A673 (cell line): ENCODE measurements at places on chromosomes 2 and 18. TPM values are rescaled to one million over a fixed set of nuclear protein-coding genes. Genes with fewer than 3 reads are reported as not detected.
A peak's percentile ranks its signal among the peaks of the same experiment; 100 is the strongest.

CFAP65 gene
- 0.13 and 0.83 TPM in 2 replicates for total RNA-seq

UGT1A8 gene
- total RNA-seq = not detected in 2 replicates

CYTIP gene
- not detected in 2 replicates for total RNA-seq

CXXC1 gene
- total RNA-seq = 89.5 and 94.5 TPM in 2 replicates

NOL4 gene
- 34.4 and 36.7 TPM in 2 replicates for total RNA-seq

AAMP gene
- 74.7 and 78.8 TPM in 2 replicates for total RNA-seq

LYPD1 gene
- 9.8 and 13.8 TPM in 2 replicates for total RNA-seq

ABHD3 gene
- 45.4 and 47.5 TPM in 2 replicates for total RNA-seq

CPLX4 gene
- total RNA-seq = not detected in 2 replicates

DNA sequence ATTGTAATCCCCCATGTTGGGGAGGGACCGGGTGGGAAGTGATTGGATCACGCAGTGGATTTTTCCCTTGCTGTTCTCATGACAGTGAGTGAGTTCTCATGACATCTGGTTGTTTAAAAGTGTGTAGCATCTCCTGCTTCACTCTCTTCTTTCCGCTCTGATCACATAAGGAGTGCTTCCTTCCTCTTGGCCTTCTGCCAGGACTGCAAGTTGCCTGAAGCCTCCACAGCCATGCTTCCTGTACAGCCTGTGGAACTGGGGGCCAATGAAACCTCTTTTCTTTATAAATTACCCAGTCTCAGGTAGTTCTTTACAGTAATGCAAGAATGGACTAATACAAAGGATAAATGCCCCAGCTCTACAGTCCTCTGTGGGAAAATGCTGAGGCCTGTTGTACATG, 437.5 kb upstream of the NXPH2 start:
- no peaks in the 10 kb centered on the region for H3K36me3 ChIP-seq
- no peaks in the 10 kb centered on the region for H3K4me1 ChIP-seq
- no peak overlapping the region for H3K4me3 ChIP-seq
- DNase-seq = peak; percentile 66
- H3K27me3 ChIP-seq = no peaks in the 10 kb centered on the region

- H3K4me3 ChIP-seq = no peak overlapping the region
- no peaks in the 10 kb centered on the region for H3K36me3 ChIP-seq
- no peak overlapping the region for H3K27ac ChIP-seq
- no peak for DNase-seq
Observed at GRCh38 chr2:85330839-85331636, 3.2 kb upstream of the TGOLN2 start.

- no peaks in the 10 kb centered on the region for H3K36me3 ChIP-seq
- no peak for DNase-seq
- no peak overlapping the region for H3K27ac ChIP-seq
Observed at GRCh38 chr18:39624961-39625360, 2059.4 kb upstream of the CELF4 start.

- H3K4me1 ChIP-seq = peaks cover 93% of the 10 kb centered on the region
- no peaks in the 10 kb centered on the region for H3K27me3 ChIP-seq
- no peaks in the 10 kb centered on the region for H3K36me3 ChIP-seq
- peak overlapping the region; percentile 38 for H3K4me3 ChIP-seq
- H3K27ac ChIP-seq = peak overlapping the region; percentile 20
Observed at GRCh38 chr2:55009277-55010060, 40.8 kb downstream of the RTN4 start.

- no peak overlapping the region for H3K4me3 ChIP-seq
- H3K4me1 ChIP-seq = no peaks in the 10 kb centered on the region
- peaks cover 27% of the 10 kb centered on the region for H3K27me3 ChIP-seq
- no peaks in the 10 kb centered on the region for H3K36me3 ChIP-seq
- no peak for DNase-seq
Observed at GRCh38 chr2:39954346-39954745, 175.3 kb upstream of the THUMPD2 start.

DNA sequence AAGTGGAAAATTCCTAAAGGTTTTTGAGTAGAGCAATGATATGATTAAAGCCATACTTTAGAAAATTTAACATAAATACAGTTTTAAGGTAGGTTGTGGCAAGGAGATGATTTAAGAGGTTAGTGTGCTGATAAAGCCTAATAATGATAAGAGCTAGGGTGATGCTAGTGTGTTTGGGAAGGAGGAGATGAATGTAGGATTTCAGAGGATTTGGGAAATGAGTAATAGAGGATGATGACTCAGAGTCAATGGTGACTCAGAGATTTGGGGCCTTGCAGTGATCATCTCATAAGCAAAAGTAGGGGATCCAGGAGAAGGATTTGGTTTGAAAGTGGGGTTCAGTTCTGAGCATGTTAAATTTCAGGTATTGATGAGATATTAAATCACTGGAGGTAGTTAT, 23.3 kb downstream of the STAMBP start:
- peaks cover 72% of the 10 kb centered on the region for H3K36me3 ChIP-seq
- no peak overlapping the region for H3K27ac ChIP-seq
- H3K4me1 ChIP-seq = no peaks in the 10 kb centered on the region
- DNase-seq = peak; percentile 39
- H3K27me3 ChIP-seq = no peaks in the 10 kb centered on the region

DNA sequence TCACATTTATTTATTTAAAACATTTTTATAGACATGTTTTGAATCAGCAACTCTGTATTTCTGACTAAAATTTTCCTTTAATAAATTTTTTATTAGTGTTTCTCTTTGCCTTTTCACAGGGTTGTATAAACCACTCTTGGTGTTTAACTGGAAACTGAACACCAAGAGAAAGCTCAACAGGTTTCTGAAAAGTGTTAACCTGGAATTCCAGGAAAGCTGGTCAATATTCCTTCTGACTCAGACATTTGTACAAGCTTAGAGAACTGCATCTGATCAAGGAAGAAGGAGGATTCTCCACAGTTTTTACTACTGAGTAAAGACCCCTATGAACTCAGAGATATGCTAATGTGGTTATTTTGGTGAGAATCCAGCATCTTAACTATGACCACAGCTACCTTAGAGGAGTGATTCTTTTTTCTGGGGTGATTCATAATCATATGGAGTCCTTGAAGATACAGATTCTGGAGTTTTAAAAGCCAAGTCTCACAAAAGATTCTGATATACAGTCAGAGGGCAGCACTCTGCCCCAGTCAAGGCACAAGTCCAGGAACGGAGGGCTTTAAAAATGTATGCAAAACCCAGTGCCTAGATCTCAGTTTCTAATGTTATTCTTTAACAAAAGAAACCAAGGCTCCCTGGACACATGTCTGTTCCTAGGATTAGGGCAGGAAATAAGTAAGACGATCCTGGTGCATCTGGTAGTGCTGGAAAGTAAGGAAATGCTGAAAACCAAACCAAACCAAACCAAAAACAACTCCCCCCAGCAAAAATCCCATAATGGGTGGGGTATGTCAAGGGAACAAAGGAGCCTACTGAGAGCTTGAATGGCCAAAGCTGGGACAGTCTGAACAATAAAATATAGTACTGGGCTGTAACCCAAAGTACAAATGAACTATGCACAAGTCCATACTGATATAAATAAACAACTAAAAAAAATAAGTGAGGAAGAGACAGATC, 85.1 kb upstream of the FZD5 start:
- no peak overlapping the region for H3K4me3 ChIP-seq
- no peak overlapping the region for H3K27ac ChIP-seq
- DNase-seq = no peak
- no peaks in the 10 kb centered on the region for H3K36me3 ChIP-seq

DNA sequence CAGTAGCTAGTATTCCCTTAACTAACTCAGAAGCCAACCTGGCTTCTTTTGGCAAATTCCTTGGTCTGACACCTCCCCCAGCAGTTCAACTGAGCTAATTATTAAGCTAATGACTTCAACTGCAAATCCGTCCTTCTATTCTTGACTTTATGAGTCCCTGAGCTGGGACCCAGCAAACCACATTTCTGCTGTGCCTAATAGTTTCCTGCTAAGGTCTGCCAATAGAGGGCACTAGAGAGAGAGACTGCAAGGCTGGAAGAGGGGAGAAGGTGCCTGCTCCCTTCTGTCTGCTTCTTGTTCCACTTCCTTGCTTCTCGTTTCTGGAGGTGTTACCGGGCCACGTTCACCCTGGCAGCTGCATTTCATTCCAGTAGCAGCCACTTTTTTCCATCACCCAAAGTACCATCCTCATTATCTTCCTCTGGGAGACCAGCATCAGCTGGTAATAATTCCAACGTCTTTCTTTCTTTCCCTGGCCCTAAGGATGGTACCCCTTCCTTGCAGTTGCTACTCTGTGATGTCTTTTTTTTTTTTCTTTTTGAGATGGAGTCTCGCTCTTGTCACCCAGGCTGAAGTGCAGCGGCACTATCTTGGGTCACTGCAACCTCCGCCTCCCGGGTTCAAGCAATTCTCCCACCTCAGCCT, 352.0 kb downstream of the TNS1 start:
- H3K4me1 ChIP-seq = peaks cover 8% of the 10 kb centered on the region
- H3K36me3 ChIP-seq = no peaks in the 10 kb centered on the region
- no peaks in the 10 kb centered on the region for H3K27me3 ChIP-seq

- peaks cover 3% of the 10 kb centered on the region for H3K27me3 ChIP-seq
- no peaks in the 10 kb centered on the region for H3K4me1 ChIP-seq
- no peak overlapping the region for H3K27ac ChIP-seq
- H3K4me3 ChIP-seq = no peak overlapping the region
- no peaks in the 10 kb centered on the region for H3K36me3 ChIP-seq
- no peak for DNase-seq
Observed at GRCh38 chr2:169105476-169105875, 36.1 kb downstream of the DHRS9 start.

GRCh38 chr2:8239531-8240088, 442.2 kb upstream of the ID2 start:
- DNase-seq = no peak
- H3K27me3 ChIP-seq = no peaks in the 10 kb centered on the region
- no peak overlapping the region for H3K27ac ChIP-seq
- no peaks in the 10 kb centered on the region for H3K36me3 ChIP-seq

- H3K4me3 ChIP-seq = no peak overlapping the region
- no peak overlapping the region for H3K27ac ChIP-seq
- H3K4me1 ChIP-seq = peaks cover 5% of the 10 kb centered on the region
- no peaks in the 10 kb centered on the region for H3K36me3 ChIP-seq
- DNase-seq = no peak
Observed at GRCh38 chr18:55457028-55457427, 131.0 kb downstream of the TCF4 start.

- no peaks in the 10 kb centered on the region for H3K36me3 ChIP-seq
- no peaks in the 10 kb centered on the region for H3K27me3 ChIP-seq
- no peak overlapping the region for H3K27ac ChIP-seq
- DNase-seq = no peak
- H3K4me3 ChIP-seq = no peak overlapping the region
- H3K4me1 ChIP-seq = peaks cover 7% of the 10 kb centered on the region
Observed at GRCh38 chr18:2894131-2894840, 47.5 kb downstream of the EMILIN2 start.

GRCh38 chr2:201267278-201268030, 7.1 kb downstream of the CASP8 start:
- no peak overlapping the region for H3K4me3 ChIP-seq
- no peak overlapping the region for H3K27ac ChIP-seq

- peak; percentile 81 for DNase-seq
- peaks cover 33% of the 10 kb centered on the region for H3K4me1 ChIP-seq
- H3K27ac ChIP-seq = peak overlapping the region; percentile 73
- H3K36me3 ChIP-seq = peaks cover 27% of the 10 kb centered on the region
Observed at GRCh38 chr18:3526421-3527354, 76.7 kb downstream of the TGIF1 start.

DNA sequence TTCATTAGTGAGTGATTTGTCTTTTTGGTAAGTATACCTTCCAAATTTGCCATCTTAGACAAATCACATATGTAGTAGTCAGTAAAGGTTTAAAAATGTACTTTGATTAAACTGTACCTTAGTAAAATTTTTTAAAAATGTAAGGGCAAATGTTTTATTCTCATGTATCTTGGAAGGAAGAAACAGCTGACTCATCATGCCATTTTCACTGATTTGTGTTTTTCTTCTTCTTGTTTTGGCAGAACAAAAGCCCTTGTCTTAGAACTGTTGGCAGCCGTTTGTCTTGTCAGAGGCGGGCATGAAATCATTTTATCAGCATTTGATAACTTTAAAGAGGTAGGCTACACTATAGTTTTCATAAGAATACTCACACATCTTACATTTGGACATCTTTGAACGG, 136.5 kb downstream of the PRPF40A start:
- no peak overlapping the region for H3K27ac ChIP-seq
- peaks cover 47% of the 10 kb centered on the region for H3K4me1 ChIP-seq
- no peak overlapping the region for H3K4me3 ChIP-seq
- no peaks in the 10 kb centered on the region for H3K27me3 ChIP-seq
- H3K36me3 ChIP-seq = no peaks in the 10 kb centered on the region
- DNase-seq = no peak

- H3K4me3 ChIP-seq = no peak overlapping the region
- DNase-seq = peak; percentile 58
- peaks cover 3% of the 10 kb centered on the region for H3K27me3 ChIP-seq
- no peaks in the 10 kb centered on the region for H3K36me3 ChIP-seq
- H3K4me1 ChIP-seq = no peaks in the 10 kb centered on the region
- H3K27ac ChIP-seq = no peak overlapping the region
Observed at GRCh38 chr18:36757081-36757480, 71.7 kb downstream of the TPGS2 start.

DNA sequence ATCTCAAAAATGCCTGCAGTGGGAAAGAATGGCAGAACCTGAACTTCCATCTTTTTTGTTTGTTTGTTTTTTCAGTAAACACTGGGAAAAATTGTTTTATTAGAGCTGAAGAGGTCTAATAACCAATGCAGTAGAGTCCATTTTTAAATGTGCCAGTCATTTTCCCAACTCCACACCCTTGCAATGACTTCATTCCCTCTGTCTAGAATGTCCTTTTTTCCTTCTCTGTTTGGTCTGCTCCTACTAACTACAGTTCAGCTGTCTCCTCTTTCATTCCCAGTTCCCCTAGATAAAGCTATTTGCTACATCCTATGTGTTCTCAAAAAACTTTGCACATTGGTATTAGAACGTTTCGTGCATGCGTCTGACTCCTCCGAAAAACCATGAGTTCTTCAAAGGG, 9.3 kb upstream of the RAPH1 start:
- no peak overlapping the region for H3K27ac ChIP-seq
- DNase-seq = no peak
- H3K27me3 ChIP-seq = no peaks in the 10 kb centered on the region
- no peaks in the 10 kb centered on the region for H3K4me1 ChIP-seq

GRCh38 chr2:97747716-97748115, 34.3 kb downstream of the ZAP70 start:
- DNase-seq = no peak
- peaks cover 6% of the 10 kb centered on the region for H3K4me1 ChIP-seq
- no peak overlapping the region for H3K4me3 ChIP-seq
- no peak overlapping the region for H3K27ac ChIP-seq
- no peaks in the 10 kb centered on the region for H3K27me3 ChIP-seq

DNA sequence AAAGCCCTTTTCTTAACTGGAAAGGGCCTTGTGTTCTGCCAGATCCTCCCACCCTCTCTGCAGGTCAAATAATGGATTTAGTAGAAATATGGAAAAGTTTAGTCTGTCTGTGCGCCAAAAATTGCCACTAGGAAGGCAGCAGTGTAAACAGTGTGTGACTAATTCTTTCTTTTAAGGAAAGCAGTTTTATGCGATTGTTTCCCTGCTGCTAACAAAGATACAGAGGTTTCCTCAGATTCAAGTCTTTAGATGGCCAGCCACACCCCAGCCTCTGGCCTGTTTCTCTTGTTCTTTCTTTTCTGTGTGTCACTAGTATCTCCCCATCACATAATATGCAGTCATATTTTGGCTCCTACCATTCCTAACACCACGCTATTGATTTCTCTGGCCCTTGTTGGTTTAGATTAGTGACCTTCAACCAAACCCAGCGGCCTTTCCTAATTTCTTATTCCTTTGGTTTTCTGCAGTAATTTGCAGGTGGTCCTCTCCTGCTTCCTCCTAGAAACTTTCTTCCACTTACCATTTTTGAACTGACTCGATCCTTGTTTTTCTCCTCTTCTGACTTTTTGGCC, 157.4 kb downstream of the LTBP1 start:
- no peak overlapping the region for H3K27ac ChIP-seq
- no peak for DNase-seq
- no peak overlapping the region for H3K4me3 ChIP-seq
- peaks cover 3% of the 10 kb centered on the region for H3K27me3 ChIP-seq
- no peaks in the 10 kb centered on the region for H3K36me3 ChIP-seq
